Stimulated activated CD4-positive, alpha-beta T cell treated with anti-CD3 and anti-CD28 coated beads, Interleukin-1b, Interleukin-23, amount 100 ng/mL, for 24 hours (primary cell): ENCODE measurements at places on chromosomes 2 and 18.

GRCh38 chr2:96116424-96116878 is at the start of gene ADRA2B:
TSS of gene ADRA2B (minus strand) at chr2:96116571. CDS start at chr2:96116149, 422 bp downstream.
- peak; percentile 38 for DNase-seq

DNA sequence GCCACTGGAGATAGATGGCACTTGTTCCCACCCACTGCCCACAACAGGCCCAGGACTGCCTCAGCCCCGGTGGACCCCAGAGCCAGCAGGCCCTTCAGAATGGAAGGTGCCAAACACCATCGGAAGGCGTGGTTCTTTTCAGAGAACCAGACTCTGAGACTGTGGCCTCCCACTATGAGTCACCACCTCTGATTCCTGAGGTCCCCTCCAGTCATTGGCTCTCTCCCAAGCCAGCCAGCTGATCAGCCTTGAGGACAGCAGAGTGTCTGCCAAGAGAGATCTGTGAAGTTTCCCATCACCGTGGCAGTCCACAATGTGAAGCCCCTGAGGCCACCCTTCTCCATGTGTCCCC is 10.4 kb upstream of the MAP3K2 start:
- DNase-seq: no peak

- DNase-seq: no peak
Measured at GRCh38 chr18:74828200-74828599, 230.5 kb downstream of the ZNF407 start.

DNA sequence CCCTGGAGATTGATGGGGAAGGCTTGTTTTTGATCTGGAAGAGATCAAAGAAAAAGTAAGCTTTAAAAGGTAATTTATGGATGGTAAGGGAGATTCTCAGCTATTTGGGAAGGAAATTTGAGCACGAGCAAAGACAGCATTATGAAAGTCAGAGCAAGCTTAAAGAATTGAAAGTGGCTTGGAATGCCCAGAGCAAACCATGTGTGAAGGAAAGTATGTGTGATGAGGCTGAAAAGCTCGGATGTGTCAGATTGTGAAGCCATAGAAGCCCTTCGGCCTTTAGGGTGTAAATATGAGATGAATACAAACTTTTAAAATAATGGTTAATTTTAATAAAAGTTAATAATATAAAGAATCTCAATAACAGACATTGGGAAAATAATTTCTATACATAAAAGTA is 377.4 kb upstream of the DSEL start:
- no peak for DNase-seq

- DNase-seq: no peak
Measured at GRCh38 chr2:190804182-190804795, 76.3 kb upstream of the GLS start.

- DNase-seq: no peak
Measured at GRCh38 chr2:172434821-172435605, 7.6 kb downstream of the ITGA6 start.

DNA sequence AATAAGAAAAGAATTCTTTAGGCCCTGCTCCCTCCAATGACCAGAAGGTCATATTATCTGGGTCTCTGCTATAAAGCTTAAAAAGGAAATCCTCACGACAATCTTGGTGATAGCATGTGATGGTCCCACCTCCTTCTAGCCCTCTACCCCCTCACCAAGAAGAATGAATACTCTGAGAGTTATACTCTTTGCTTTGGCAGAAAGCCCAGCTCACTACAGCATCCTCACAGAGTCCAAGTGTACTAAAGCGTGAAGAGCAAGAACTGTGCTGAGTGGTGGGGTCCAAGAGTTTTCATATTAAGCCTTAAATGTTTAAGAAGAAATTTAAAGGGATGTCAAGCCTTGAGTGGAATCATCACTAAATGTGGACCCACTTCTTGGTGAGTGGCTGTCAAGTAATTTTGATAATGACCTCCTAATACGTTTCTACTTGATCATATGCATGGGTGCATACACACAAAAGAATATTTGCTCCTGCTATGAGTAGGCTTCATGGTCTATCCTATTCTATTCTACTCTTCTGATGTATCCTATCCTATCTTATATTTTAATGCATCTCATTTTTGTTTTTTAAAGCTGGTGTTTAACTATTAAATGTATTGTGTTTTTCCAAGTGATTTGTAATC is 16.5 kb upstream of the SERPINB7 start:
- no peak for DNase-seq

GRCh38 chr2:69914950-69915945 is at the start of gene MXD1:
TSS of gene MXD1 (plus strand) at chr2:69915109. CDS start at chr2:69915331, 222 bp downstream.
- DNase-seq: peak; percentile 100

- DNase-seq: no peak
Measured at GRCh38 chr2:209908511-209908910, 93.9 kb upstream of the RPE start.

GRCh38 chr2:28216331-28216730 is 176.3 kb upstream of the FOSL2 start:
- no peak for DNase-seq

GRCh38 chr2:70070542-70071268 is 16.6 kb upstream of the PCBP1 start:
- DNase-seq: no peak

DNA sequence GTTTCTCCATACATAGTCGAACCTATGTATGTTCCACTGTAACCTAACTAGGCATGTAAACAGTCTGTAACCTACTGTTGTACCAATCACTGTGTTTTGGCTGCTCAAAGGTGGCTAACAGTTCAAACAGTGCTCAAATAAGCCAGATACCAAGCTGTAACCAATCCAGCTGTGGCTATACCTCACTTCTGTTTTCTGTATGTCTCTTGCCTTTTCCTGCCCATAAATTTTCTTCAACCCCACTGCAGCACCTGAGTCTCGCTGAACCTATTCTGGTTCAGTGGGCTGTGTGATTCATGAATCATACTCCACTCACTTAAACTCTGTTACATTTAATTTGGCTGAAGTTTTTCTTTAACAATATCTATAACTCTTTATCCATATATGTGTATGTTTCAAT is 340.7 kb downstream of the LPIN1 start:
- DNase-seq: no peak

GRCh38 chr2:109124982-109125592 is 3.9 kb upstream of the SH3RF3 start:
- no peak for DNase-seq

- no peak for DNase-seq
Measured at GRCh38 chr2:28621172-28622100, 125.6 kb downstream of the PLB1 start.

- no peak for DNase-seq
Measured at GRCh38 chr2:51344886-51345285, 313.0 kb upstream of the NRXN1 start.

- DNase-seq: no peak
Measured at GRCh38 chr18:46915800-46916550, 1.3 kb downstream of the PIAS2 start.

DNA sequence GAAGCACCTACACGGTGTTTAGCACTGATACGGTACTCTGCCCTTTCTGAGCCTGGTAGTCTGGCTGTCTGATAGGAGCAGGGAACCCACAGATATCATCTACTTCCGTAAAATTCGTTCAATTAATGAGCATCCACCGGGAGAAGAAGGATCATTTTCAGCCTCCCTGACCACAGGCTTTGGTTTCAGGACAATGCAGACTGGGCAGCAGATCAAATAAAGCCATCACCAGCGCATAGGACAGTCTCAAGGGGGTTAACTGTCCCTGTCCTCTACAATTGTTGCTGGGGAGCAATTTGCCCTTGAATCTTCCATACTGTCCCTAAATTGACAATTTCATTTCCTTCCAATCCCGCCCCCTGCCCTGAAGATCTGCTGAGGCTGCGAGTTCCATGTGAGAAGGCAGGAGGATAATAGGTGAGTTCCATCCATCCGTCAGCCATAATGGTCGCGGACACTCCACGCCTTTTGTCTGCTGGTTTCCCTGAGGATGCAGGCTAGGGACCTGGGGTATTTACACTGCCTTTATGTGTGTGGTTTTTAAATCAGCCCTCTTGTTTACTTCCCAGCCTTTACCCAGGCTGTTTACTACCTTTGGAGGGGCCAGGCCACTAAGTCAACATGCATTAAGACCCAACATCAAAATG is 110.0 kb downstream of the MYCN start:
- no peak for DNase-seq

- no peak for DNase-seq
Measured at GRCh38 chr2:75157435-75157834, 41.9 kb downstream of the TACR1 start.

DNA sequence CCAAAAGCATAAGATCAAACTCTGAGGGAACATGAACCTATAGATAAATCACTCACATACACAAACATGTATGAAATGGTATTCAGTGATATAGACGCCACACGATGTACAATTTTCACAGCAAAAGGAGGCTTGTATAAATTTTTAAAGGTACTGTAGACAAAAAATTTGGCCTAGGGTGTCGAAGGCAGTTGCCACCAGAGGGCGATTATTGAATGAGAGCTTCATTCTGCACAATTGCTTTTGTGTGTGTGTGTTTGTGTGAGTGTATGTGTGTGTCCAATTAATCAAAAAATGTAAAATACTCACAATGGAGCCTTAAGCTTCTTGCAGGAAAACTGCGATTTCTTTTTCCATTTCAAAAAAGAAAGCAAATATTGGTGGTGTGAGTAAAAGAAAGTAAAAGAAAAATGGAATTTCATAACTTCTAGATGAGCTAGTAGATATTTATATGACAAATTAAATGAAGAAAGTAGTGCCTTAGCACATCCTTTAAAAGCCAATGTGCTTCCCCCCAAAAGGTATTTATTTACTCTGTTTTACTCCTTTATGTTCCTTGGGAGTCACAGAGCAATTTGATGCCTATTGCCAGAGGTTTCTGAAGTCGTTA is 800.1 kb downstream of the SATB2 start:
- no peak for DNase-seq

DNA sequence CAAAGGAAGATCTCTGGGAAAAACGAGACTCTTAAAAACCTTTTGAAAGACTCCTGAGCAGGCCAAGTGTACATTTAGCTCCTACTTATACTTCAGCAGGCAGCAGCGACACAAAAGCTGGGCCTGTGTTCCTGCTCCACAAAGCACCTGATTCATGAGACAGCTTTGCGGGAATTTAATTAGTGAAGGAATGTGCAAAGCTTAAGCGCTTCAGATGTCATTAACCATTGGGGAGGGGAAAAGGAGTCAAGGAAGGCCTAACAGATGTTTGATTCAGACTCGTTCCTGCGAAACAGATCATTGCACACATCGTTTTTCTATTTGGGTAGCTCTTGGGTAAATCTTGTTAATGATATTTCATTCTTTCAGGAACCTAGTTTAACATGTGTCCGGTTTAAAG is 125.9 kb downstream of the MAIP1 start:
- DNase-seq: no peak
